ENCODE measurements at places on chromosomes 2 and 18. TPM values are rescaled to one million over a fixed set of nuclear protein-coding genes. Genes with fewer than 3 reads are reported as not detected.

The IL1B gene
- 16.1 TPM for total RNA-seq

The IL1A gene
- total RNA-seq: 0.91 TPM

The ZNF407 gene
- 24.7 TPM for total RNA-seq

The NT5C1B gene
- total RNA-seq: not detected

The PLEK gene
- total RNA-seq: 157 TPM

The PROM2 gene
- 1.6 TPM for total RNA-seq

The REG1B gene
- total RNA-seq: 0.63 TPM

The GALR1 gene
- total RNA-seq: not detected

The ESPNL gene
- 1.9 TPM for total RNA-seq

GRCh38 chr2:216533609-216534008, 35.0 kb downstream of the RPL37A start:
- DNase-seq: no peak

DNA sequence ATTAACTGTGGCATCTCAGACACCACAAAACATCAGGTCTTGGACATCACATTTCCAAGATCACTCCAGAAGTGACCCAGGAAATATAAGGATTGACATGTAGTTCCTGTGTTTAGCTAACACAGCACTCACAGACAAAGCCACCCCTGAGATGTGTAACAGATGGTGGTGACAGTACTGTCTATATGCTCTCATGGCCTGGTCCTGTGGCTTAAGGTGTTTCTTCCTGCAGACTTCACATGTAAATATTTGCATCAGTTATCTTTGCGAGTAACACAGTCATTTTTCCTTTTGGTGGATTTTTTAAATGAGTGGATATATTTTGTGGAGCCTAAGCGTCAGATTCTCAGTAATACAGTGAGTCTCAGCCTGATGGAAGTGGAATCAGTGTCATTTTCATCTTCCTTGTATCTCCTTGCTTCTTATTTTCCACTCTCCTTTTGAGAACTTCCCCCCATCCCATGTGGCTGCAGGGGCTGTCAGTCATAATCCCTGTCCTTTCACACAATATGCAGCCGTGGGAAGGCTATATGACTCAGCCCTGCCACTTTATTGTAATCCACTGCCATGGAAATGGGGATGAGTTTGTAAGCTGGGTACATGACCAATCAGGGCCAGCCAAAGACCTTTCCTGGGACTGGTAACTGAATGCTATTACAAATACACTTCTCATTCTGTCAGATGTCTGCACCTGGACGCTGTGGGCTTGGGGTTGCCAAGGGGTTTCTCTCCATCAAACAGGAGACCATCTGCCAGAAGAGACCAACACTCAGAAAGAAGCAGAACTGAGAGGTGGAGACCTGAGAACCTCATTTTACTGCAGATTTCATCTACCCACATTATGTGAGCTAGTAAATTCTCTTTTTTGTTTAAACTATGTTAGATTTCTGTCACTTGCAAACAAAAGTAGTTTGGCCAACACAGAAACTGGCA, 74.3 kb downstream of the ICOS start:
- DNase-seq: no peak

DNA sequence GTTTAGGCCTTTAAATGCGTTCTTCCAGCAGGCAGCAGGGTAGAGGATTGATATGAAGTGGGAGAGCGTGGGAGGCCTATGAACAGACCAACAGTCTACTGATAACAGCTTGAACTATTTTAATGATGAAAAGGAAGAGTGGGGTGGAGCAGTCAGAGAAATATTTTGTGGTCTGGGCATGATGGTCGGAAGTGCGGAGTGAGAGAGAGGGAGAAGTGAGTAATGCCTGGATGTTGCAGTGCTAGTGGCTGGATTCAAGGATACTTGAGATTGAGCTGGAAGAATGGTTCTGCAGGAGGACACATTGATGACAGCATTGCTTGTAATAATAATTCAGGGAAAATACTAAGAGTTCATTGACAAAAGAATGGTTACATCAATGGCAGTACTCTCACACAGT, 151.0 kb upstream of the DAPL1 start:
- DNase-seq: no peak

DNA sequence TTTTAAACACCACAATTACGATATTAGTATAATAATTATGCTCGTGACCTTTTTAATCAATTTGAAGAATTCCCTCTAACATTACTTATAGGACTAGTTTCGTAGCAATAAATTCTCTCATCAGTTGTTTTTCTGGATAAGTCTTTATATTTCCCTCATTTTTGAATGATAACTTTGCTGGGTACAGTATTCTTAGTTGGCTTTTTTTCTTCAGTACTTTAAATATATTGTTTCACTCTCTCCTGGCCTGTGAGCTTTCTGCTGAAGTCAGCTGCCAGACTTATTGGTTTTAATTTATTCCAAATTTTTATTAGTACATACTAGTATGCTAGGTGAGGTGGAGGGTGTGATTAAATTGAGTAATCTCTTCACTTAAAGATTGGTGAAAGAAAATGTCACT, 123.8 kb upstream of the CNTNAP5 start:
- DNase-seq: no peak

- DNase-seq: no peak
These were observed 122.8 kb upstream of the COL5A2 start for GRCh38 chr2:189302274-189302948.

GRCh38 chr2:232013701-232014353, 52.3 kb downstream of the DIS3L2 start:
- no peak for DNase-seq

GRCh38 chr2:217599906-217600305, 402.9 kb downstream of the TNS1 start:
- no peak for DNase-seq

GRCh38 chr2:118833716-118834439, 13.6 kb downstream of the EN1 start:
- peak; percentile 57 for DNase-seq

GRCh38 chr2:73257425-73258125, 23.5 kb downstream of the CCT7 start:
- DNase-seq: no peak

- no peak for DNase-seq
These were observed 277.7 kb upstream of the ERBB4 start for GRCh38 chr2:212816267-212816666.

GRCh38 chr18:23550898-23551297, 35.4 kb downstream of the NPC1 start:
- no peak for DNase-seq

DNA sequence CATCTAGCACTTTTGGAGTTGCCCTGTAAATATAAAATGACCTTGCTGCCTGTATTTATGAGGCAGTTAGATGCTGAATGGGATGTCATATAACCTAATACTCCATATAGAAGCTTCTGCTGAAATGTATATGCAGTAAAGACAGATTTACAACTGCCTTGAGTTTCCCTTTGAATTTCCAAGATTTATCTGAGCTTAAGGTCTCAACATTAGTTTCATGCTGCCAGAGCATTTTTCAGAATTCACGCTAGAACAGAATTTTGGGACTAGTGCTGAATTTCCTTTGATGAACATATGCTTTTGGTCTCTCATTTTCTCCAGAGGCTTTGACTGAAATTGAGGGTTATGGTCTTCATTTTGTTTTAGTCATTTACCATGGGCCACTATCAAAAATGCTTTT, 254.7 kb upstream of the FANCL start:
- no peak for DNase-seq

All from spleen (tissue), 13 donors.